HT-29 (cell line): ENCODE measurements at places on chromosomes 4 and X. TPM values are rescaled to one million over a fixed set of nuclear protein-coding genes. Genes with fewer than 3 reads are reported as not detected.

NXF2 gene
- total RNA-seq = not detected in 2 replicates

SPANXD gene
- not detected in 2 replicates for total RNA-seq

SGCB gene
- total RNA-seq = 1.7 and 1.9 TPM in 2 replicates

GRK4 gene
- total RNA-seq = 2.3 and 3.7 TPM in 2 replicates

CXorf65 gene
- not detected in 2 replicates for total RNA-seq

SLC4A4 gene
- total RNA-seq = 1.3 and 1.4 TPM in 2 replicates

HAND2 gene
- not detected in 2 replicates for total RNA-seq

CLDN2 gene
- total RNA-seq = 55.7 and 55.9 TPM in 2 replicates

CTAG2 gene
- total RNA-seq = not detected in 2 replicates

PTPN13 gene
- 6.1 and 8.9 TPM in 2 replicates for total RNA-seq

KLF8 gene
- 1.0 and 1.5 TPM in 2 replicates for total RNA-seq

AFAP1 gene
- total RNA-seq = 2.9 and 3.7 TPM in 2 replicates

- DNase-seq = no peak
Observed at GRCh38 chrX:54496936-54497335, 902 bp upstream of the FGD1 start.

- peak; percentile 12 for DNase-seq
Observed at GRCh38 chr4:112552668-112553067, 36.7 kb upstream of the NEUROG2 start.

GRCh38 chrX:29652484-29652883 lies 562.9 kb upstream of the MAGEB2 start:
- DNase-seq = no peak

DNA sequence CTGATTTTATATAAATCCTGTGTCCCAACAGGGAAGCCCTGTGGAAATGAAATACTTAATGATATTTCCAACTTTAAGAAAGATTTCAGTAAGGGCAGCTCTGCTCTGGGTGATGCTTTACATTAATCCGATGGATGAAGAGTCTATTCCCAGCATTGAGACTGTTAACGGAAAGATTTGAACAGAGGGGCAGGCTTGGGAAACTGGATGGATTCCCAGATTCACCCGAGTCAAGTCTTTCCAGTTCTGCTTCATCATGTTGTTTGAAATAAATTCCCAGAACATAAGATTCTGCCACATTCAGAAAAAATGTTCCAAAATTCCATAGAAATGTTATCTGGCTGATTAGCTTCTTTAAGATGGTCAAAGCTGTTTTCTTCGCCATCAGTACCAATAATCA lies 246.0 kb downstream of the FBXW7 start:
- no peak for DNase-seq

DNA sequence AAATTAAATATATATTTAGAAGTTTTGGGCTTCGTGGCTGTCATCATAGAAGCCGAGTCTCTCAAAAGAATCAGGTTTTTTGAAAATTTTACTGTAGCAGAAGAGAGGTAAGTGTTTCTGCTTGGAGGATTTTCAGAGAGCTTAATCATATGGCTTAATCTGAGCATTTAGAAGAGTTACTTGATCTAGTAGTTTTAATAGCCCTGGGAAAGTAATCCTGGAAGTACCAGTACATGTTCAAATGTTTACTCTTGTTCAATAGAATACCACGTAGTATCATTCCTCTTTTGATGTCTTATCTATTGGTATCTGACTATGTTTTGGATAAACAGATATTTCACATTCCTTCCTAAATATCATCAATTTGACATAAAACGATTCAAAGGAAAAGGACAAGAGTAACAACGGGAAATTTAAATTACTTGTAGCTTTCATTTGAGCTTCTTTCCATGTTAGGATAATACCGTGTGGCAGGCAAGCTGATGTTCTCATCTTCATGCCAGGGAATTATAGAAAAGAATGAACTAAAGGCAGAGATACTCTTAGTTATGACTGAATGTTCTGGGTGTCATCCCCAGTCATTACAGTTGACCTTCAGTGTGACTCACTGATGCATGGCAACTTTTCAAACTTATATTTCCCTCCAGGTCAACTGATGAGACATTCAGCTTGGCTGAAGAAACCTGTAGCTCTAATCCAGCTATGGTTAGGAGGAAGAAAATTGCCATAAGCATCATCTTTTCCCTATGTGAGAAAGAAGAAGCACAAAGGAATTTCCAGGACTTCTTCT lies 89.8 kb downstream of the FNIP2 start:
- DNase-seq = no peak

DNA sequence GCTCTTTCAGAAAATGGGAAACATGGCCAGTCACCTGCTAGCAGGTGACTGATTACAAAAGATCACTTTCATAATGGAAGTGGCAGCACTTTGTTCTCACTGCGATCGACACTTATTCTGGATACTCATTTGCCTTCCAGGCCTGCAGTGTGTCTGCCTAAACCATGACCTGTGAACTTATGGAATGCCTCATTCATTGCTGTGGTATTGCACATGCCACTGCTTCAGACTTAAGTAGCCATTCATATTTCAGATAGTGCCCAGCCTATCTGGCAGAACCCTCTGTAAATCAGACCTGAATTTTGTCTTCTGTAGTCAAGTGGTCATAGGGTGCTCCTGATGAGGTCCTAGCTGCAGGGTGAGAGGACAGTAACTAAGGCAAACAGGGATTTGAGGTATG lies 23.3 kb upstream of the MGST2 start:
- DNase-seq = no peak

DNA sequence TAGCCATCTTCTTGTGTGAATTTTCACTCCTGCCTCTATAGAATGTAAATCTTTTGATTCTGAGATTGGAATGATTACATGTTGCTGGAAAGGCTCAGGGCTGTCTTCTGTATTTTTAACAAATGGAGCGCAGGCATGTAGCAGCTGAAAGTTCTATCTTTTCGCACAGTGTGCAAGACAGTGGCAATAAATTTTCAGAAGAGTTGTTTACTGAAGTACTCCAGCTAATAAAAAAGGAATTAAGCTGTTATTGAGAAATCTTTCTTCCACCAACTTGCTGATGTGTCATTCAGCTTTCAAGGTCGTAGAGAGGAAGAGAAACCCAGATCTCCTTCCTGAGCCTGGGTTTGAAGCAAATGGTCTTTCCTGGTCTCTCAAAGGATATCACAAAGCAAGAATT lies 122.0 kb upstream of the PUDP start:
- no peak for DNase-seq

DNA sequence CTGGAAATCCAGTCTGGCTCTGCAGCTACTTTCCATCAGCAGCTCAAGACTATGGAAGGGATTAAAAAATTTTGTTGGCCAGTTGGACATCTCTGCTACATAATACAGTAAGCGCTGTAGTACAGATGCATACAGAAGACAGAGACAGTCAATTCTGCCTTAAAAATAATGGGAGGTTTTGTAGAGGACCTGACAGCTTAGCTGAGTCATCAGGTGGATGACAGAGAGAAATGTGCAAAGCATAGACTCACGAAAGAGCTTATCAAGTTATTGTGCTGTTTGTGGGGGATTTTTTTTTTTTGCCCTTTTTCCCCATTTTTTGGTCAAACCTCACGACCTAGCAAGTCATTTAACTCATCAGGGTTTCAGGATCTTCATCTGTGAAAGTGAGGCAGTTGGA lies 149.0 kb upstream of the SCML1 start:
- no peak for DNase-seq

GRCh38 chrX:103941201-103941975 lies 21.0 kb upstream of the TMSB15B start:
- DNase-seq = peak; percentile 53

DNA sequence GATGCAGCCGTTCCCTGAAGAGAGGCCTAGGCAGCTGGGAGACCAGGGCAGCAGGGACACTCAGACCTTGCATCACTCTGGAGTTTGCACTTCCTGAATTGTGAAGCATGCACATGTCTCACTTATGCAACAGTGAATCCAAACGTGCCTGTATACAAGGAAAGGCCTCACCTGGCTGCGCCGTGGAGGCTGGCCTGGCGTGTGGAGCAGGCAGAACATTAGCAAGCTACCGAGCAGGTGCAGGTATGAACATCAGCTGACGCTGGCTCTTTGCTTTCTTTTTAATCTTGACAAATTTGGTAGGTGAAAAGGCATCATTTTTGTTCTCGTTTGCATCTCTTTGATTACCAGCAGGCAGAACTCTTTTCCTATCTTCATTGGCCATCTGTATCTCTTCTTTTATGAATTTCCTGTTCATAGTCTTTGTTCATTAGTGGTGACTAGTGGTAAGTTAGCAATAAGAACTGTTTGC lies 37.1 kb upstream of the IRAK1 start:
- peak; percentile 57 for DNase-seq

DNA sequence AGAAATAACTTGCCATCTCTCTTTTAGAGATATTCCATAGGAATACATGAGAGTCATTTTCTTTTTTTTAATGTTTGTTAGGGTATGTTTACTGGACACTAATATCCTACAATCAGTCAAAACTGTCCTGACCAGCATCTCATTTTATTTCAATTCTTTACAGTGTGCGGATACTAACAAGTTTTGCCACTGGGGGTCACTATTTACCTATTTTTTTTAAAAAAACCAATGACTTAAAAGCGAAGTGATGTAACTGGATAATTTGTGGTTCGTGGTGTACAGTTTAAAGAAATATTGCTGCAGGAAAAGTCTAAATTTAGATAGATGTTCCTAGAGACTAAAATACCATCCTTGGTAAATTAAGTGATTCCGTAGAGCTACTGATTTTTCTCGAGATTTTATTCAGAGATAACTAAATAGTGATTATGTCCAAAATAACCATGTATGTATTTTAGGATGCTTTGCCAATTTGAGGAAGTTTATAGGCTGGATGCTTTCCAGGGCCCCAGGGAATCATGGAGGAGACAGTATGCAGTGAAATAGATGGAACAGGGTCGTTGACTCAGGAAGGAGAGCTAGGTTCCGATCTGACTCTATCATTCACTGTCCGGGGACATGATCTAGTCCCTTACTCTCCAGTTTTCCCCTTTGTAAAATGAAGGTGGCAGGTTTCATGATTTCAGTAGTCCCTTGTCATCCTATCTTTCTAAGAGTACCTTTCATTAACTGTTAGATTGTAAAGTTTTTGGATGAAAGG lies 34.0 kb upstream of the GNPDA2 start:
- peak; percentile 49 for DNase-seq

GRCh38 chrX:53268173-53268572 lies 13.2 kb downstream of the IQSEC2 start:
- no peak for DNase-seq

DNA sequence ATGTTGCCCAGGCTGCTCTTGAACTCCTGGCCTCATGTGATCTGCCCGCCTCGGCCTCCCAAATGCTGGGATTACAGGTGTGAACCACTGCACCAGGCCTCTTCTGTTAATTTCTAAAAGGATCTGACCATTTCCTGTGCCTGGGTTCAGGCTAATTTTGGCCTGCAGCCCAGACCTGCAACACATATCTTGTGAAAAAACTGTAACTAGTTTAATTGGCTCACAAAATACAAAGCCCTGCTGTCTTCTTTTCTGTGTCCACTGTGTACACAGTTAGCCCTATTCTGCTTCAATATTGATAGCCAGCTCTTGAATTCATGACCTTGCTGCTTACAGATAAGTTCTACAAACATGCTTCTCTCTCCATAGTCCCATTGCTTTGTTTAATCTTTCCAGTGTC lies 753.5 kb downstream of the PDHA2 start:
- no peak for DNase-seq

GRCh38 chrX:140815868-140816267 lies 106.3 kb downstream of the LINC00632 start:
- no peak for DNase-seq
